Common myeloid progenitor, CD34-positive (primary cell): ENCODE measurements at places on chromosomes 12 and 14.

DNA sequence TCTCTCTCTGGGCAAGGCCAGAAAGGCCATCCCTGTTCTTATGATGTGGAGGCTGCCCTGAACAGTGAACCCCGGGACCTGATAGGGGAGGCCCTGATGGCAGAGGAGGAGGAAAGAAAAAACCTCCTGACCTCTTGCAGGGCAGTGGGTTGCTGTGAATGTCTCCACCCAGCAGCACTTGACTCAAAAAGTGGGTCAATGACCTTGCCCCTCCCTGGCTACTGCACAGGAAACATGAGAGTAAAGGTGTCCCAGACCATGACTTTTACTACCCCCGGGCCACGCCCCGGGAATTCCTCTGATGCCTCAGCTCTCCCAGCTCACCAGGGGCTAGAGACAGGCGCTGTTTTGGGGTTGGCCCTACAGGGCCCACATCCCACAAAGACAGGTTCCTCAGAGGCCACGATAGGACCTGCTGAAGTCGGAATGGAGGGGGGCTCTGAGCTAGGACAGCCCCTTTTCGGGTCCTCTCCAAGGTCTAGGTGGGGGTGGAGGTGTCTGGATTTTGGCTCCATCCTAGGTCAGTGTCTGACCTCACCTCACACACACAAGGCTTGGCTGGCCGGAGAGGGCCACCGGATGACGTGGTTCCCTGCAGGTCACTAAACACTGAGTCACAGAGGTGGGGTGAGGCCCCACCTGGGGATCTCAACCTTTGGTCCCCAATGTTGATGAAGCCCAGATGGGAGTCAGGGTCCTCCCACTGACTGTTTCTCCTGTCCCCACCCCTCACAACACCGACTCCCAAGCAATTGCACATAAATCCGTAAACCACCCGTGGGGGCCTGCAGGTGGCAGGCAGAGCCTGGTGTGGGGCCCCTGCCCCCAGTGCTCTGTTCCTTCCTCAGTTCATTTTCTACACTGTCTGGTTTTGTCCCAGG, 1.6 kb downstream of the RHOF start:
- no peaks in the 10 kb centered on the region for H3K36me3 ChIP-seq
- no peak for DNase-seq
- H3K27ac ChIP-seq = peak overlapping the region; percentile 66
- no peak overlapping the region for H3K4me3 ChIP-seq

DNA sequence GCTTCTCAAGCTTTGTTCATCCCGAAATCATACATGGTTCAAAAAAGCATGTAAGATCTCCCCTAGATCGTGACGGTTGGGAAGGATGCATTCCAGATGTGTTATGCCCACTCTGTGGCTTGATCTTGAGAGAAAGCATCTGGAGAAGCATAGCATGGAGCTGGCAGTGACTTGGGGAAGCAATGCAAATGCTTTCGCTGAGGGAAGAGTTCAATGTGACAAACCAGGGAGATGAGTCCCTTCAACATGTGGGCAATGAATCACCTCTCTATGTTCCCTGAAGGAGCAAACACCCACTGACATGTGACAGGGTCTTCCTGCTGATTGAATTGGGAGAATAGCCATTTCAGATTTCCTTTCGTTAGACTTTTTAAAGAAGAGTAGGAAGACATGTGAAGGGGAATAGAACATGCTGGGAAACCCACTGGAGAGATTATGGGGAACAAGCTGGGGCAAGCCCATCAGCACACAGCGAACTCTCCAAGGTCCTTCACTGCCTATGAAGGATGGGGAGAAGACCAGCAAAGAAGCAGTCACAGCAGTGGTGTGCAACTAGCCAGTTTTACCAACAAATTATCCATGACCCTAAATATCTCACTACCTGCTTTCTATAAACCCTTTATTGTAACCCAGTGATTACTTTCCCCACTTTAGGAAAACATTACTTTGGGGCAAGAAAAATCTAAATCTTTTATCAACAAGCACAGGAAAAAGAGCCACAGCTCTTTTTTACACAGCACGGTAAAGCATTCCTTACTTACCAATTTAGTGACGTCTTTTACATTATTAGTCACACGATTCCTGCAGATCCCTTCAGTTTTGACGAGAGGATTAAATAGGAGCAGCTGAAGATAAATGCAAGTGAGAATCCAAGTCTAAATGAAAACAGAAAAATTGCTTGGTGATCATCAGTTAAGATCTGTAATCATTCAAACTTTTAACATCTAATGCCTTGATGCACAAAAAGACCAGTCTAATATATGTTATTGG, 35.0 kb downstream of the KITLG start:
- no peaks in the 10 kb centered on the region for H3K4me1 ChIP-seq
- H3K4me3 ChIP-seq = no peak overlapping the region
- no peak for DNase-seq

DNA sequence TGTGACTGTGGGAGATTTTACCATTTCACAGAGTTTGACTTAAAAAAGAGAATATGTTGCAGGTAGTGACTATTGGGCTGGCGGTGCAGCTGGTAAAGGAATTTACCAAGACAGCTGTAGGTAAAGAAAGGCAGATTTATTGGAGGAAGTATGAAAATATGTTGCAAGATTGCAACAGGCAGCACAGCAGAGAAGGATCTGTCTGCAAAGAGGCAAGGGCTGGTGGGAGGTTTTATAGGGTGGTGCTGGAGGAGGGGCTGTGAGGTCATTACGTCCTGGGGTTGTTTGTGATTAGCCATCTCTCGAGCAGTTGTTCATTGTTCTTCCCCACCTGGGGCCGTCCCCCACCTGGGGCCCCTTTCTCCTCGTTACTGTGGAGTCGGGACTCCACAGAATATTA, 62.1 kb downstream of the ACACB start:
- no peaks in the 10 kb centered on the region for H3K4me1 ChIP-seq
- no peak overlapping the region for H3K4me3 ChIP-seq
- DNase-seq = no peak
- H3K27ac ChIP-seq = no peak overlapping the region
- no peaks in the 10 kb centered on the region for H3K27me3 ChIP-seq

DNA sequence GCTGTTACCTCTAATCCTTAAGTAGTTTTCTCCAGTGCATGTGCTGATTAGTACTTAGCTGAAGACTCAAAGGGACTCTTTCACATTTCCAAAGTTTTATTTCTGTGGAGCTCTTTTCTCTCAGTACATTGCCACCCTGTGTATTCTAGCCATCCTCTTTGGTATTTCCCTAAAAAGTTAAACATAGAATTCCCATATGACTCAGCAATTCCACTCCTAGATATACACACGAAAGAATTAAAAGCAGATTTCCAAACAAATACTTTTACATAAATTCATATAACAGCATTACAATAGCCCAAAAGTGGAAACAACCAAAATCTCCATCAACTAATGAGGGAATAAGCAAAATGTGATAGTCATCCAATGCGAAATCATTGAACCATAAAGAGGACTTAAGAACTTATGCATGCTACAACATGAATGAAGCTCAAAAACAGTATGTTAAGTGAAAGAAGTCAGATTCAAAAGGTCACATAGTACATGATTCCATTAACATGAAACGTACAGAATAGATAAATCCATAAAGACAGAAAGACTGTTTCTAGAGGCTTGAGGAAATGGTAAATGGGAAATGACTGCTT, 9.0 kb upstream of the NOVA1 start:
- H3K27ac ChIP-seq = no peak overlapping the region
- no peak for DNase-seq
- H3K36me3 ChIP-seq = no peaks in the 10 kb centered on the region
- H3K4me3 ChIP-seq = no peak overlapping the region
- H3K27me3 ChIP-seq = peaks cover 1% of the 10 kb centered on the region

GRCh38 chr12:75712223-75712622, 200.8 kb upstream of the KRR1 start:
- no peak overlapping the region for H3K27ac ChIP-seq
- no peak overlapping the region for H3K4me3 ChIP-seq
- H3K4me1 ChIP-seq = no peaks in the 10 kb centered on the region
- DNase-seq = no peak
- H3K36me3 ChIP-seq = no peaks in the 10 kb centered on the region

GRCh38 chr12:46723629-46724419, 102.0 kb downstream of the SLC38A4 start:
- peaks cover 5% of the 10 kb centered on the region for H3K36me3 ChIP-seq
- H3K4me1 ChIP-seq = no peaks in the 10 kb centered on the region
- no peak overlapping the region for H3K4me3 ChIP-seq
- H3K27ac ChIP-seq = no peak overlapping the region

- H3K36me3 ChIP-seq = no peaks in the 10 kb centered on the region
- H3K4me1 ChIP-seq = no peaks in the 10 kb centered on the region
- no peaks in the 10 kb centered on the region for H3K27me3 ChIP-seq
- H3K4me3 ChIP-seq = no peak overlapping the region
Observed at GRCh38 chr12:42812871-42813270, 223.3 kb upstream of the PRICKLE1 start.

DNA sequence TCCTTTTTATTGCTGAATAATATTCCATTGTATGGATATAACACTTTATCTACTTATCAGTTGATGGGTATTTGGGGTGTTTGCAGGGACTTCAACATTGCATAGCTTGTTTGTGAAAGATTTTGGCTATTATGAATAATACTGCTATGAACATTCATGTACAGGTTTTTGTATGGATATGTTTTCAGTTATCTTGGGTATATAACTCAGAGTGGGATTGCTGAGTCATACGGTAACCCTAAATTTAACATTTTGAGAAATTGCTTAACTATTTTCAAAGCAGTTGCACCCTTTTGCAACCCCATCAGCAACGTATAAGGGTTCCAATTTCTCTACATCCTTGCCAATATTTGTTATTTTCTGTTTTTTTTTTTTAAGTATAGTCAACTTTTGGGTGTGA, 27.3 kb upstream of the HELB start:
- no peaks in the 10 kb centered on the region for H3K27me3 ChIP-seq
- no peak overlapping the region for H3K27ac ChIP-seq
- no peak for DNase-seq

DNA sequence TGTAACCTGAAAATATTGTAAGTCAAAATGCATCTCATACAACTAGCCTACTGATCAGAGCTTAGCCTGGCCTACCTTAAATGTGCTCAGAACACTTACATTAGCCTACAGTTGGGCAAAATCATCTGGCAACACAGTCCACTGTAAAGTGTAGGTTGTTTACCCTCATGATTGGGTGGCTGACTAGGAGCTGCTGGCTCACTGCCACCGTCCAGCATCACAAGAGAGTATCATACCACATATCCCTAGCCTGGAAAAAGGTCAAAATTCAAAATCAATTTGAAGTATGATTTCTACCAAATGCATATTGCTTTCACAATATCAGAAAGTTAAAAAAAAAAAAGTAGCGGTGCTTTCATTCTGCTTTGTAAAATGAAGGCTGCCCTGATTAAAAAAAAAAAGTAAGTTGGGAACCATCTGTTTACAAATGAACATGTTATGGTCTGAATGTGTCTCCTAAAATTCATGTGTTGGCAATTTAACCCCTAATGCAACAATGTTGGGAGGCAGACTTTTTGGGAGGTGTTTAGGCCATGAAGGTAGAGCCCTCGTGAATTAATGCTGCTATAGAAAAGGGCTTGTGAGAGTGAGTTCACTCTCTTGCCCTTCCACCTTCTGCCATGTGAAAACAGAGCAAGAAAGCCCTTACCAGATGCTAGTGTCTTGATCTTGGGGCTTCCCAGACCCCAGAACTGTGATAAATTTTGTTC, 211.8 kb downstream of the PPM1H start:
- H3K36me3 ChIP-seq = peaks cover 10% of the 10 kb centered on the region
- no peaks in the 10 kb centered on the region for H3K27me3 ChIP-seq

DNA sequence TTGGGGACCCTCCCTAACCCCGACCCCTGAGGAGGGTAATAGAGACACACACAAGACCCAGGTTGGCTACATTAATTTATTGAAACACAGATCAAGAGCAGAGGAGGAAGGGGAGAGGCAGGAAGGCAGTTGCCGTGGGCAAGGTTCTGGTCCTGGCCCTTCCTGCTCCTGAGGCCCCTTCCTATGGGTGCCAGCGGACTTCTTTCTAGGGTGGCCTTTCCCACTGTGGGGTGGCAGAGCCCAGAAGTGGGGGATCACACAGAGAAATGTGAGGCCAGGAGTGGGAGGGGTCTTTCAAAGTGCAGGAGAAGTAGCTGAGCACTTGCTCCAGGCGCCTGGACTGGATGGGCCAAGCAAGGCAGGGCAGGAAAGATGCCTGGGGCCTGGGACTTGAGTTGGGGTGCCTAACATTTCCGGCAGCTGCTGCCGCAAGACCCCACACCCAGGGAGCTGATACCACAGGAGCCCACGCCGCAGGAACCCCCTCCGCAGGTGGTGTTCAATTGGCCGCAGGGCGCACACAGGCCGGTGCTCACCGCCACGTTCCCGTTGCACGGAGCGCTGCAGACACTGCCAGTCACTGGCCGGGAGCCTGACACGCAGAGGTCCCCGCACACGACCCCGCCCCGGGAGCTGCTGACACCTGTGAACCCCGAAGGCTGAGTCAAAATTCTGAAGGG, 5.3 kb downstream of the KRT81 start:
- H3K27ac ChIP-seq = no peak overlapping the region
- no peaks in the 10 kb centered on the region for H3K36me3 ChIP-seq
- no peaks in the 10 kb centered on the region for H3K4me1 ChIP-seq
- no peaks in the 10 kb centered on the region for H3K27me3 ChIP-seq
- no peak overlapping the region for H3K4me3 ChIP-seq

GRCh38 chr12:118447181-118447580, 70.8 kb downstream of the SUDS3 start:
- no peak overlapping the region for H3K27ac ChIP-seq
- peaks cover 3% of the 10 kb centered on the region for H3K27me3 ChIP-seq
- H3K4me3 ChIP-seq = no peak overlapping the region
- H3K36me3 ChIP-seq = no peaks in the 10 kb centered on the region
- no peak for DNase-seq
- no peaks in the 10 kb centered on the region for H3K4me1 ChIP-seq

DNA sequence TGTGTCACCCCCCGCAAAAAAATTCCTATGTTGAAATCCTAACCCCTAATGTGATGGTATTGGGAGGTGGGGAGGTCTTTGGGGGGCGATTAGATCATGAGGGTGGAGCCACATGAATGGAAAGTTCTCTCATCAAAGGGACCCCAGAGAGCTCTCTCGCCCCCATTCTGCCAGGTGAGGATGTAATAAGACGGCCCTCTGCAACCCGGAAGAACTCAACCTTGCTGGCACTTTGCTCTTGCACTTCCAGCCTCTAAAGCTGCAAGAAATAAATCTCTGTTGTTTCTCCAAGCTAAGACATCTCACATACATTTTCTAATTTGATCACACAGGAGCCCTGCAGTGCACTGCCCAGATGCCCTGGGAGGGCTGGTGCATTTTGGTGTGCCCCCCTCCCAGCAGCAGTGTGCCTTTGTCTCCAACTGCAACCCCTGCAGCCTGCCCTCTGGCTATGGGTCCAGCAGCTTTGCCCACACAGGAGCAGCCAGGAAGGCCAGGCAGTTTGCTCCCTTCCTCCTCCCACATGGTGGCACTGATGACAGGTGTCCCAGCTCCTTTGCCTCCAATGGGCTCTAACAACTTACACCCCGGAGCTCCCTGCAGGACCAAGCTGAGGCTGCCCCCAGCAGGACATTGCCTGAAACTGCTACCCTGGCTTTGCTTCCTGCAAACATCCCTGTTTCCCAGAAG, 59.3 kb downstream of the C14orf132 start:
- DNase-seq = peak; percentile 2
- H3K27ac ChIP-seq = no peak overlapping the region
- no peak overlapping the region for H3K4me3 ChIP-seq
- H3K36me3 ChIP-seq = no peaks in the 10 kb centered on the region
